Parietal lobe (tissue), 2 donors: ENCODE measurements at places on chromosomes 3 and 15. TPM values are rescaled to one million over a fixed set of nuclear protein-coding genes. Genes with fewer than 3 reads are reported as not detected.

QTRT2 gene
- 18.2 TPM for total RNA-seq

CLDN1 gene
- 2.5 TPM for total RNA-seq

GOLGA8M gene
- 1.3 TPM for total RNA-seq

RAD51 gene
- 1.9 TPM for total RNA-seq

PROS1 gene
- 9.4 TPM for total RNA-seq

OXSR1 gene
- total RNA-seq = 57.0 TPM

PPP2R3A gene
- total RNA-seq = 44.8 TPM

SST gene
- 16.6 TPM for total RNA-seq

CLDND1 gene
- 132 TPM for total RNA-seq
